ENCODE measurements at places on chromosomes 6 and 20. TPM values are rescaled to one million over a fixed set of nuclear protein-coding genes. Genes with fewer than 3 reads are reported as not detected.

GRCh38 chr20:14928083-14928482, 590.7 kb upstream of the FLRT3 start:
- peaks cover 17% of the 10 kb centered on the region for H3K4me1 ChIP-seq
- no peak overlapping the region for H3K4me3 ChIP-seq
- no peaks in the 10 kb centered on the region for H3K27me3 ChIP-seq
- DNase-seq: peak; percentile 53
- H3K36me3 ChIP-seq: no peaks in the 10 kb centered on the region

DNA sequence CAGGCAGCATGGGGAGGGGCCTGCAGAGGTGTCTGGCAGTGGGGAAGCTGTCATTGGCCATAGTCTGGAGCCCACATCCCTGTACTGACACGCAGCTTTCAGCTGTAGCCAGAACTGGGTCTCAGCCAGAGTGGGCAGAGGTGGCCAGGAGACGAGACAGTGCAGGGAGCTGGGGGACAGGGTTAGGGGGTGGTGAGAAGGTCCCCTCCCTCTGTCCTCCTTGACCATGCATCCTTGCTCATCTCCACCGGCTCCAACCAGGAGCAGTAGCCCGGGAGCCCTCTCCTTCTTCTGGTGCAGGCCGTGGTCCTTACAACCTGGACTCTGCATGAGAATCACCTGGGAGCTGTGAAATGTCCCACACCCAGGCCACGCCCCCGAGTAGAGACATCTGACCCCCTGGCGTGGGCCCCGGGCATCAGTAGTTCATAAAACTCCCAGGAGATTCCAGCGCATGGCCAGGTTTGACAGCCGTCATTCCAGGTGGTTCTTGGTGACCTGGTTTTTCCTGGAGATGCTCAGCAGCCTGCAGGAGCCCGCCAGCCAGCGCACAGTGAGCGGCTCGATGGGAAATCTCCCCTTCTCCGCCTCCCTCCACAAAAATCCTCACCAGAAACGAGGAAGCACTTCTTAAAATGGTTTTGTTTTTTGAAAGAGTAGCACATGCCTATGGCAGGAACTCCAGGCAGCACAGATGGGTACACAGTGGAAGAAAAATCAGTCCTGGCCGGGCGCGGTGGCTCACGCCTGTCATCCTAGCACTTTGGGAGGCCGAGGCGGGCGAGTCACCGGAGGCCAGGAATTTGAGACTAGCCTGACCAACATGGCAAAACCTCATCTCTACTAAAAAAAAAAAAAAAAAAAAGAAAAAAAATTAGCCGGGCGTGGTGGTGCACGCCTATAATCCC, 56.2 kb downstream of the ADNP start:
- H3K36me3 ChIP-seq: no peaks in the 10 kb centered on the region
- no peaks in the 10 kb centered on the region for H3K27me3 ChIP-seq
- no peak overlapping the region for H3K4me3 ChIP-seq

GRCh38 chr6:125094563-125094962, 59.0 kb upstream of the TPD52L1 start:
- H3K4me1 ChIP-seq: 0 out of 2 replicates have a peak, but pooled peaks cover 6% of the 10 kb centered on the region
- peak; percentile 51 for DNase-seq
- H3K36me3 ChIP-seq: no peaks in the 10 kb centered on the region
- no peak overlapping the region for H3K4me3 ChIP-seq
- H3K27ac ChIP-seq: peak overlapping the region; percentile 19

DNA sequence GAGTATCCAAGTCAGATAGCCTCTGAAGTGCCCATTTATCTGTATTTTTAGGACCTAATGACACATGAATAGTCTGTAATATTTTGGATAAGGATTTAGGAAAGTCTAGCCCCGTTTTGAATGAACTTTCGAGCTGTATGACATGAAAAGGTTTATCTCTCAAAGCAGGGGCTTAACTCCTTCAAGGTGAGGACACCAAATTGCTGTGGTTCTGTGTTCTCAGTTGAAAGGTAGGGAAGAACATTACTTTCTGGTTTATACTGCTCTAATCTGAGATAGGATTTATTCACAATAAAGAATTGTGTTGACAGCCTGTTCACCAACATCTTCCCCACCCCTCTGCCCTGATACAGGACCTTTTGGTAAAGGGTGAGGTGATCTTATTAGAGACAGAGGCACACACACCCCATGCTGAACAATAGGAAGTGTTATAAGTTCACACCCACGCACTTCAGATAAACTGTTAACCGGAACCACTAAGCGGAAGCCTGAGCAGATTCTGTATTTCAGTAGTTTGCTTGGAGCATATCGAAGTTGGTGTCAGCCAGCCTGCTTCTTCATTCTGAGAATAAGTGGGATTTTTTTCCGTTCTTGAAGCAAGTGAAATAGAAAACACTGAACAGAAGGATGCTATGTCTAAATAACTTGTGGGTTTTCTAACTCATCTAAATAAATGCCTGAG, 223.3 kb downstream of the TMEM242 start:
- H3K4me1 ChIP-seq: no peaks in the 10 kb centered on the region
- H3K36me3 ChIP-seq: no peaks in the 10 kb centered on the region
- no peak overlapping the region for H3K4me3 ChIP-seq
- DNase-seq: no peak

TRIM40 gene
- not detected for total RNA-seq

PPIL6 gene
- 0.62 TPM for total RNA-seq

All from PC-3 (cell line).